Activated naive CD4-positive, alpha-beta T cell treated with anti-CD3 and anti-CD28 coated beads, Interleukin-2, amount 50 U/mL, for 72 hours (primary cell): ENCODE measurements at places on chromosomes 11 and 22.

DNA sequence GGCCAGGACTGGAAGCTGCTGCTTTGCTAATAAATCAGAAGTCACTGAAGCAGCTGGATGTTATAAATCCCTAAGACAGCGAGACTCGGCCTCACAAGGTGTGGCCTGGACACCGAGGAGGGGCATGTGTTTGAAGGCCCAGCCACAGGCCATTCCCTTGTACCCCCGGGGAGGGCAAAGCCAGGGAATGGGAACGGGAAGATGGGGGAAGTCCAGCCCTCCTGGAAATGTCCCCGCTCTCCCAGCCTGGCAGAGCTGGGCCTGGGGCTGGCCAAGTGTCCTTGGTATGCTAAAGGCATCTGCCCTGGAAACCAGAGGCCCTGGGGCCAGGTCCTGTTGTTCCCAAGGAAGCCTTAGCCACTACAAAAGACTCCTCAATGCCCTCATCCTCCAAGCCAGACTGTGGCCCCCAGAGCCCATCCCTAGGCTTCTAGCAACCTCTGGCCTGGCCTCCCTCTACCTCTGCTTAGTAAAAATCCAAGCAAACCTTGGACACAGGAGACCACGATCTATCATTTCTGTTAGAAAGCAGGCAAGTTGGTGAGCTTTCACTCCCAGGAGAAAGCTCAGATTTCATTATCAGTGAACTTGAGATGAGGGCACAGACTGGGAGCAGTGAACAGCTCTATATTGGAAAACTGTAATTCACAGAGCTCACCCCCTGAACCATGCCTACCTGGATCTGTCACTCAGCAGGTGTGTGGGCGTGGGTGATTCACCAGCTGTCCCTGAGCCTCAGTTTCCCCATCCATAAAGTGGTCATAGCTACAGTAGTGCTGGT is 11.0 kb downstream of the CHST1 start:
- DNase-seq = peak; percentile 44

DNA sequence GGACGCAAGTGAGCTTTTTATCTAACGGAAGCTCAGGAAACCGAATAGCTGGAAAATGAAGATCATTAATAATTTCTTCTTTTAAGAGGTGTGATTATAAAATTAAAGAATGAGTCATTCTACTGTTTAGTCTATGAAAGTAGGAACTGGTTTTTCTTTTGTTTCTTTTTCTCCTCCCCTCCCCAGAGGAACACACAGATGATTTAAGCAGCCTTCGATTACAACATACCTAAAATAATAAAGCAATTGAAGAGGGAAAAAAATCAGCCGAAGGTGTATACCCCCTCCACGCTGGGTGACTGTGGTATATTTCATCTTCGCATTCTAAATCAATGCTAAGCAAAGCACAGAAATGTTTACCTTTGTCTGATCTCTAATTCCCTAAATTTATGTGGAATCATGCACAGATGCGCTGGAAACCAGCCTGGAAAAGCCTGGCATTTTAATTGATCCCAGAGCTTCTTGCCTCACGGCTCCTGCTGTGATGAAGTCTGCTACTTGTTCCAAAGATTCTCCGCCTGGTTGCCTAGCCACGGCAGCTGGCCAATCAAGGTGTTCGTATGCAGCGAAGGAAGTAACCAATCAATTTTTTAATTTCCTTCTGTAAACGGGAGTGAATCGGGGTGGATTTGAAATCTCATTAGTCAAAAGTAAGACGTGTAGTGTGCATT is 133.9 kb downstream of the FANCF start:
- DNase-seq = no peak

DNA sequence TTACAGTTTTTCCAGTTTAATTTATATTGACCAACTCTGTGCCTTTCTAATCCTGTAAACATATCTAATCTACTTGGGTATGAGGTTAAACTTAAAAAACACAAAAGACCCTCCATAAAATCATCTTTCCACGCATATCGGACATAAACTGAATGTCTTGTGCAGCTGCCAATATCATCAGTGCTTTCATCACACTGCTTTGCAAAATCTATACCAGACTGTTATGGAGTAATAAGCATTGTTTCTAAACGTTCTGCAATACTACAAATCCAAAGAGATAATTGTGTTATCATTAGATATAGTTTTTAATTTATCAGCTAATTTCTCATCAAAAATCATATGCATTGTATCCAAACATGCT is 36.1 kb upstream of the AMPD3 start:
- DNase-seq = no peak

DNA sequence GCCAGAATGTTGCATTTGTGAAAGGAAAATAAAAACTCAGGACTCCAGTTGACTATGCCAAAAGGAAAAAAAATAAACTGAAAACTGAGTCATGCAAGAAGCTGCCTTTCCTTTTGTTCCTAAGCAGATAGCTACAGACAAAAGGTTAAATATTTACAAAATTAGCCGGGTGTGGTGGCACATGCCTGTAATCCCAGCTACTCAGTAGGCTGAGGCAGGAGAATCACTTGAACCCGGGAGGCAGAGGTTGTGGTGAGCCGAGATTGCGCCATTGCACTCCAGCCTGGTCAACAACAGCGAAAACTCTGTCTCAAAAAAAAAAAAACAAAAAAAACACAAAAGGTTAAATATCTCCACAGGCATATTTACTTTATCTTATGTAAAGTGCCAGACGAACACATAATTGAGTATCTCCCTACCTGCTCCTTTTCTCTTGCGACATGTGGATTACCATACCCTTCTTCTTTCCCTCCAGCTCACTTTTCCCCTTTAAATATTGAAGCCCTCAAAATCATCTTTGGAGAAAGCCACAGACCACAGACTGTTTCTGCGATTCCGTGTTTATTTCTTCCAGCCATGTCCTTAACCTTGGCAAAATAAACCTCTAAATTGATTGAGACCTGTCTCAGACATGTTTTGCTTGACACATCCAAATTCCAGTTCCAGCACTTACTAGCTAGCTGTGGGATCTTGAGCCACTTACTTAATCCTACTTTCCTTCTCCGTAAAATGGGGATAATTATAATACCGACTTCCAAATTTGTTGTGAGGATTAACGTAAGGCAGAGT is 2.3 kb upstream of the SMPD1 start:
- no peak for DNase-seq
